ENCODE measurements at places on chromosomes 13 and 19.

GRCh38 chr19:18063463-18063862, 23.3 kb downstream of the IL12RB1 start:
- DNase-seq, result no peak

DNA sequence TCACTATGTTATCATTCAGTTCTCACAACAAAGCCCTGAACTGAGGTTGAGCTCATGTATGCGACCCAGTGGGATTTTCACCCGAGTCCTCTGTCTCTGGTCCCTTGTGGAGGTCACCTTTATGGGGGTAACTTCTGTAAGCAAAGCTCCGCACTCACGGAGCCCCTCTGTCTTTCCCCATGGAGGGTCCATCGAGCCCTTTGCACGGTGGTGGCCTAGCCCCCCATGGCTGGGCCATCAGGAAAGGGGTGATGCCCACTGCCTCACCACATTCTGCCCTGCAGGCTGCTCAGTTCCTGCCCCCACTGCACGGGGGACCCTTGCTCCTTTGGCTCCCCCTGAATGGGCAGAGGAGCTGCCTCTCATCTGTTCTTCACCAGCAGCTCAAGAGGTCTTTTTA, 39.6 kb downstream of the CHST8 start:
- DNase-seq, result no peak

DNA sequence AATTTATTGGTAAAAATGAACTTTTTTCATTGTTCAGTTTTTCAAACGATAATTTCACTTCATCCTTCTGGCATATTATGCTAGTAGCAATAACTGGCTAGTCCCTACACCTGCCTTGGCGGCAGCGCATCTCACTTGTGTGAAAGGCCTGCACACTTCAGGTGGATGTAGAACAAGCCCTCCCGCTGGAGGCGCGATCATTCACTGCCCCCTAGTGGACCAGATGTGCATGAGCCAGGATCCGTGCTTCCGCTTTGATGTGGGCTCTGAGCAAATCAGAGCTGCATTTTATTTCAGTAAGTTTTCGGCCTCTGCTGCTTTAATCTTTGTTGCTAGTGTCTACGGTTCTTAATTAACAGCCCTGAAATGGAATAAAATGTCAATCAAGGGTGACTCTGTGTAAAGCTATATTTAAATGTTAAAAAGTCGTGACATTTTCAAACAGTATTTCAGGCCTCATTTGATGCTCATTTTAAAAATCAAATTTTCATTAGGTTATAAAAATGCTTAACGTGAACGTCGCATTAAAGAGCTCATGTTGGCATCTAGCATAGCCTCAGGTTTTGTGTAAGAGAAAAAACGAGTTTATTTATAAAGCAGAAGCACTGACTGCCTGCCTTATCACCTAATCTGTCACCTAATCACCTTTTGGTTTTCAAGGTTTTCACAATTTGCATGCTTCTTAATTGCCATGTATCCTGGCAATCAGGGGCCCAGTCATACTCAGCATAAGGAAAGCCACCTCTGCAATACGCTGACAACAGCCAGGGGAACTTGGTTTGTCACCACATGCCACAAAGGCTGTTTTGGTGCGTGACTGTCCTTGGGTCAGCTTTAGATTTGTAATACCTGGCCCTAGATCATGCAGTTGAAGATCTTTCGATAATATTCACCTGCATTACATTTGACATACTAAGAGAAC, 112.2 kb downstream of the TEX26 start:
- peak; percentile 75 for DNase-seq

DNA sequence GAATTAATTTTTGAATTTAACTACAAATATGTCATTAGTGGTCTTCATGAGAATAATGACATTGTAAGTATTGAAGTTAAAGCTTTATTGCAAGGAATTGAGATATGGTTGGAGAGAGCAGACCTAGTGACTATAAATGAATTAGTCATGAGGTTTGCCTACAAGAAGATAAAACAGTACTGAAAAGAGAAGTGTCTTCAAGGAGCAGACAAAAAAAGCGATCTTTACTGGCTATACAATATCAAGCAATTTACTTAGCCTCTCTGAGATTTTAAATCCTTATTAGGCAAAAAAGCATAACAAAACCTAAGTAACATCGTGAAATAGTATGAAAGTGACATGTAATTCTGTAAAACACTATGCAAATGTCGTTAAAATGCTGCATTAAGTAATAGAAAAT, 435.1 kb upstream of the PCDH20 start:
- no peak for DNase-seq

DNA sequence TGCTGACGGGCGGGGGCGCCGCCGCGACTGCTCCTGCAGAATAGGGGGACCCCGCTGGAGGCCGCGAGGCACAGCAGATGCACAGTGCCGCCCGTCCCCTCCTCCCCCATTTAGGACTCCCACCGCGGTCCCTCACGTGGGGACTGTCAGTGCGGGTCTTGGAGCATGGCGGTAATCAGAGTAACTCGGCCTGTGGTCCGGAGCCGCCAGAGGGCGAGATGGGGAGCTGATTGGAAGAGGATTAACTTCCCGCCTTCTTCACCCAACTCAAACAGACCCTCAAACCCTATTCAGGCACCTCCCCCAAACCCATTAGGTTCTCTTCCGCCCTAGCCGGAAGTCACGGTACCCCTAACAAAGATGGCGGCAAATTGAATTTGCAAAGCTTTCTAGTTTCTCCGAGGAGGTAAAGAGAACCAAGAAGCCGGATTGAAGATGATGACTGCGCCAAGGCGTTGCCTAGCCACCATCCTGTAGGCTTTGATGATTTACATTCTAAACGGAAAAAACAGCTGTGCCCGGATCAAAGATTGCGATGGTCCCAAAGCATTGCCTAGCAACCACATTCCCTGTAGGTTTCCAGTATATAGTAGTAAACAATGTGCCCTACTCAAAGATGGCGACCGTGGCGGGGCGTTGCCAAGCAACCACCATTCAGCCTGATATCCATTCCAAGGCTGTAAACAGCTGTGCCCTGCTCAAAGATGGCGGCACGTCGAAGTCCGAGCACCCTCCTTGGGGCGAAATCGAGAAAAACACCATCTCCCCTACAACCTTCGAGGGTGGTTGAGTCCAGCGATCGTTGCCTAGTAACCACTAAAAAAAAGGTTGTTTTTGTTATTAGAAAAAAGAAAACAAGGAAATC, at the start of gene FUZ:
Gene FUZ, minus strand, starts transcription at position 296 of the 865 bp plus-strand sequence. Its CDS starts 186 bp downstream, at position 110.
- peak; percentile 93 for DNase-seq

GRCh38 chr19:524062-524674, 7.4 kb upstream of the CDC34 start:
- DNase-seq, result no peak

GRCh38 chr19:11087870-11088505, 1.3 kb upstream of the LDLR start:
- no peak for DNase-seq

GRCh38 chr19:11639602-11640471, 42.6 kb downstream of the ZNF627 start:
- peak; percentile 85 for DNase-seq

GRCh38 chr13:110520431-110521295, 40.9 kb downstream of the RAB20 start:
- DNase-seq, result peak; percentile 76

DNA sequence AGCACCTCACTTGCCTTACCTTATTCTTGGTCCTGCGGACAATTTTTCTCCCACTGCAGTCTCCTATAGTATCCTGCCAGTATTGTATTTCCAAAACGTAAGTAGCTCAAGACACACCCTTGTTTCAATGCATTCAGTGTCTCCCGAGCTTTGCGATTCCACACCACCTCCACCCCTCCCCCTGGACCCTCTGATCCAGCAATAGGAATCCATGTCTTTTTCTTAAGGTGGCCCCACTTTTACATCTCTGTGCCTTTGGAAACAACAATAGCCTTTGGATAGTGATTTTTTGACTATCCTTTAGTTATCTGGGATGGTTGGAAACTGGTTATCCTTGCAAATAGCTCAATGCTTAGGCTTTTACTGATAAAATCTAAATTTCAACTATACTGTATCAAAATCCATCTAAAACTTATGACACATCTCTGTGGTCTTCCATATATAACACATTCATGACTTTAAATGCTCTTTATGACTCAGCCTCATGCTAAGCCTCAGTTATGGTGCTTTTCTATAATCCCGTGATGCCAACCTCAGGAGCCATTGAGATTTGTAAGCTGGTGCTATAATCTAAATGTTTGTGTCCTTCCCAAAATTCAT, 27.1 kb downstream of the FAM216B start:
- no peak for DNase-seq

DNA sequence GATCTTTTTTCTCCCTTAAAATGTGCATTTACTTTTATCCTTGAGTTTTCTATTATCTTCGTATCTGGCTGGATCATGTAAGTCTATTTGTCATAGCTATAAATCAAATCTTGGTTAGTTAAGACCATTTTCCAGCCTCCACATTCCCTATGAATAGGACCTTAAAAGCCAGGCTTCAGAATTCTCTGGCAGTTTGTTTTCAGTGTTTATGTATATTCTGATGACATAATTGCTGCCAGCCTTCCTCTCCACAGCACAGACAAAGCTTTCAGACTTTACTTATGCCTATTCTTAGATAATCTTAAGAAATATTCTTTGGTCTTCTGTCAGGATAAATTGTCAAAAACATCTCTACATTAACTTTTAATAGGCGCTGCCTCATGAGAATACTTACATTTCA, 870.8 kb upstream of the SPRY2 start:
- DNase-seq, result no peak

DNA sequence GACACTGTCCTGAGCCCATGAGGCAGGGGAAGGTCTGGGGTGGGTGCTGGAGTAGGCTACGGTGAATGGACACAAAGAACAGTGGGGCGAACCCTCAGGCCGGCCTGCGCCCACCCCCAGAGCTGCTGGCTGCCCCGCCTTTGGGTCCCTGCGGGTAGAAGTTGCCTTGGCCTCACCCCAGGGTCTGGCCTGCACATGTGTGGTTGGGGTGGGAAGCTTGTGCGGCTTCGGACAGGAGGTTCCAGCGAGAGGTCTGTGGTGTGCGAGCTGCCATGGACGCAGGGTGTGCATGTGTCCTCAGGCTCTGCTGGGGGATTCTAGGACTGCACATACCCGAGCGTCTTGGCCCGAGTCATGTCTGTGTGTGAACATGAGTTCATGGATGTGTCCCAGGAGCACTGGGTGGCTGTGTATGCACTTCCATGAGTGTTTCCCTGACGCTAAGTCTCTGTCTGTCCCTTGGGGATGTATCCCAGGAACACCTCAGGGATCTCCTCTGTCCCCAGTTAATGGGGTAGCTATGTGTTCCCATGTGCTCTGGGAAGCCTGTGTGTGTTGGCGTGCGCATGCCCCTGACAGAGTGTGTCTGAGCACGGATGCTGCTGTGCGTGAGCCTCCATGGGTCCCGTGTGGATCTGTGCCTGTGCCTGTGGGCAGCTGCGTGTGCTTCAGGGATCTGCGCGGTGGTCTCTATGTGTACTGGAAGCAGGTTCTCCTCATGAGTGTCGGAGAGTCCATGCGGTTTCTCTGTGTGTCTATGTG, 20.8 kb upstream of the POU2F2 start:
- DNase-seq, result no peak

DNA sequence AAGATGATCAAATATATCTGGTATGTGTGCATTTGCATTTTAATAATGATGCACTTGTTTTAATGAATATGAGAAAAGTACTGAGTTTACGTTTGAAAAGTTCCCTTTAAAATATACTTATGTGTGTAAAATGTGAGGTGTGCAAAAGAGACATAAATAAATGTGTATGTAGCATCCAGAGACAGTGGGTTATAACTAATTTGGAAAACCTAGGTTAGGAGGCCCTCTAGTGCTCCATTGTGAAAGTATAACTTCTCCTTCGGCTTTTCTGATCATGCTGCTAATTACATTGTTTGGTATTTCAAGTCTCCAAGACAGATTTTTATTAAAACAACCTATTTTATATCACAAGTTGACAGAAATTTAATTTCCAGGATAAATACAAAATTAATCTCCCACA, 30.1 kb downstream of the SCEL start:
- no peak for DNase-seq

DNA sequence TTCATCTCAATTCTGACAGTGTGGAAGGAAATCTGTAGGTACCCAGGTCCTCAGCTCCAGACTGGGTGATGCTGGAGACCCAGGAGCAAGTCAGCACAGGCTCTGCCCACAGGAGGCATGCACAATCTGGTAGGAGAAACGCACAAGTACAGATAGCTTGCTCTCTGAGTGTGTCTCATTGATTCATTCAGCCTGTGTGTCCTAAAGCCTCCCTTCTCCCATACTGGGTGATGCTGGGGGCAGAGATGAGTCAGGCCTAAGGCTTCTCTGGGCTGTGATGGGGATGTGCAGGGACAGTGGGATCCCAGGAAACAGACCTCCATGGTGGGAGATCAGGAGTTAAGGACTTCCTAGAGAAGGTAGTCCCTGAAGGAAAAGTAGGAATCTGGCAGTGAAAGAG, 6.8 kb downstream of the ZNF526 start:
- no peak for DNase-seq

DNA sequence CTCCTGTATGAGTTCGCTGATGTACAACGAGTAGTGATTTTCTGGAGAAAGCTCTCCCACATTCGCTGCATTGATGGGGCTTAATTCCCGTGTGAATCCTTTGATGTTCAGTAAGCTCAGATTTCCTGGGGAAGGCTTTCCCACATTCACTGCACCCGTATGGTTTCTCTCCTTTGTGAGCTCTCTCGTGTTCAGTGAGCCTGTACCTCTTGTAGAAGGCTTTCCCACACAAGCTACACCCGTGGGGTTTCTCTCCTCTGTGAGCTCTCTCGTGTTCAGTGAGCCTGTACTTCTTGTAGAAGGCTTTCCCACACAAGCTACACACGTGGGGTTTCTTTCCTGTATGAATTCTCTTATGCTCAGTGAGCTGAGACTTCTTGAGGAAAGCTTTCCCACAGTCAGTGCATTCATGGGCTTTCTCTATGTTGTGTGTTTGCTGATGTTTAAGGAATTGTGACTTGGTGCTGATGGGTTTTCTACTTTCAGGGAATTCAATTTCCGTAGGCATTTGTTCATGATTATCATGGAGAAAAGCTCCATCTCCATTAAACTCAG, 3.5 kb upstream of the ZNF577 start:
- DNase-seq, result no peak

DNA sequence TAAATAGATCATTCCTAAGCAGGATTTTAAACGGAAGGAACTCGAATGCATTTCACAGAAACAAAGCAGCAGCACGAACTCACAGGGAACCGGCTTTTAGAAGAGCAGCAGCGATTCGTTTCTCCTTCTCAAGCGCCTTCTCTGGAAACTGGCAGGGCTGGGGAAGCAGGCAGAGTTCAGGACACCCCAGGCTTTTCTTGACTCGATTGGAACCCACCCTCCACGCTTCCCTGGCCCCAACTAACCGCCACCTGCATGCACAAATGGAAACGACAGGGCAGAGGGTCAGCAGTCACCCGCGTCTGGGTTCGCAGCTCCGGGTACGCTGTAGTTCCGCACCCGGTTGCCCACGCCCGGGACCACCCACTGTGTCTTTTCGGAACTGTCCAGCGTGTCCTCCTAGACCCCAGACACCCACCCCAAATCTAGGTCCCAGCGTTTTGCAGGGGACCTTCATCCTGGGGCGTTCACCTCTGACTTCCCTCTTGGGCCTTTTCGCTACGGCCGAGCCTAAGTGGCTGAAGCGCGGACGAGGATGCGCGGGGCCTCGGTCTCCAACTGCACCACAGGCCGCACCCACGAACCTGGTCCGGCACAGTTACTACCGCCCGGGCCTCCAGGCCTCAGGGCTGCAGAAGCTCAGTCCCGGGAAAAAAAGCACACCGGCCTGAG, 500 bp downstream of the ZFP30 start:
- peak; percentile 62 for DNase-seq

Data from hypothalamus (tissue), 51 donors.